ENCODE measurements at places on chromosomes 6 and 20.

DNA sequence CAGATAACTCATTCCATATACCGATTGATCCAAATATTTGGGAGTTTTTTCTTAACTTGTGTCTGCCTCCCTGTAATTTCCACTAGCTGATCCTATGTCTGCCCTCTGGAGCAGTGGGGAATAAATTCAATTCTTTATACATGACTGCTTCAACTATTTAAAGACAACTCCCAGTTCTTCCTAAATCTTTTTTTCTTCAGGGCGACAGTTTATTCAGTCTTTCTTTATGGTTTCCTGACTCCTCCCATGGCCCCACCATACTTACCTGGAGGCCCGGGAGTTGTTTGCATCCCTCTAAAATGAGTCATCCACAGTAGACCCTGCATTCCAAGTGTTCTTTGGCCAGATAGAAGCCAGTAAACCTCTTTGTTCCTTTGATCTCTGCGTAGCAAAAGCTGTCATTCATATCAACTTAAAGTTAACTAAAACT, 73.6 kb downstream of the LCA5 start:
- no peak for DNase-seq

- DNase-seq = no peak
Observed at GRCh38 chr6:53731866-53732636, 62.8 kb upstream of the LRRC1 start.

DNA sequence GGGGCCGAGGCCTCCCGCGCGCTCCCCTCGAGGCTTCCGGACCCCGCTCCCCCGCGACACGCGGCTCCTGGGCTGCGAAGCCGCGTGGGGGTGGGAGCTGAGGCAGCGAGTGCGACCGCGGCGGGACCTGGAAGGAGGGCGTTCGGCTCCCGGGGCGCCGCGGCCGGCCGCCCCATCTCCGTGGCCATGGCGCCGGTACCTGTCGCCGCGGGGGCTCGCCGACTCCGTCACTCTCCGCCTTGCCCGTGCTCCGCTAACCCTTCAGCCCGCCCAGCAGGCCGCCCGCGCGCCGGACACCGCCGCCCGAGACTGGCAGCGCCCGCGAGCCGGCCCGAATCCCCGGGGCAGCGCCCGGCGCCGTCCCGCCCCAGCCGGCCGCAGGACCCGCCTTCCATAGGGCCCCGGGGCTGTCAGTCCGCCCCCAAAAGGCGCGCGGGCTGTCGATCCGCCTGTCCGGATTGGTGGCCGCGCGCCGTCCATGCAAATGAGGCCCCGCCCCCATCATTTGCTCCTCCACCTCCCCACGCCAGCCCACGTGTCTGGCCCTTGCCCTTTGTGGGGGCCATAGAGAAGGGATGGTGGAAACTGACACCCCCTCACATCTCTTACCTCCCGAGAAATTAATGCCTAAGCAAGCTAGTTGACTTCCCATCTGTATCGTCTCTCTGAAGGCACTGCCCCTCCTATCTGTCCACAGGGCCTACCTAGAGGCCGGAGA, at the start of gene FKBP5:
TSS of gene FKBP5 (minus strand) at position 311 of the 718 bp plus-strand sequence. CDS start 46,091 bp downstream, outside the sequence.
- peak; percentile 82 for DNase-seq

- peak; percentile 59 for DNase-seq
Observed at GRCh38 chr20:208942-209566, 18.0 kb upstream of the DEFB129 start.

- no peak for DNase-seq
Observed at GRCh38 chr6:119446115-119446554, 96.6 kb upstream of the MAN1A1 start.

DNA sequence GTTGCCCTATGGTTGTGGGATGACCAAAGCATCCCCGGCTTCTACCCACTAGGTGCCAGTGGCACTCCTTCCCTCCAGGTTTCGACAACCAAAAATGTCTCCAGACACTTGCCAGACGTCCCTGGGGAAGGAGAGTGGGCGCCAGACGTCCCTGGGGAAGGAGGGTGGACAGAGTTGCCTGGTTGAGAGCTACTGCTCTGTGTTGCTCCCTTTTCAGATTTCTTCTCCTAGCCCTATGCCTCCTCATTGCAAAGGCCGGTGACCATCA, 13.1 kb downstream of the LRRC73 start:
- no peak for DNase-seq

- no peak for DNase-seq
Observed at GRCh38 chr6:36666287-36666686, 12.2 kb upstream of the CDKN1A start.

DNA sequence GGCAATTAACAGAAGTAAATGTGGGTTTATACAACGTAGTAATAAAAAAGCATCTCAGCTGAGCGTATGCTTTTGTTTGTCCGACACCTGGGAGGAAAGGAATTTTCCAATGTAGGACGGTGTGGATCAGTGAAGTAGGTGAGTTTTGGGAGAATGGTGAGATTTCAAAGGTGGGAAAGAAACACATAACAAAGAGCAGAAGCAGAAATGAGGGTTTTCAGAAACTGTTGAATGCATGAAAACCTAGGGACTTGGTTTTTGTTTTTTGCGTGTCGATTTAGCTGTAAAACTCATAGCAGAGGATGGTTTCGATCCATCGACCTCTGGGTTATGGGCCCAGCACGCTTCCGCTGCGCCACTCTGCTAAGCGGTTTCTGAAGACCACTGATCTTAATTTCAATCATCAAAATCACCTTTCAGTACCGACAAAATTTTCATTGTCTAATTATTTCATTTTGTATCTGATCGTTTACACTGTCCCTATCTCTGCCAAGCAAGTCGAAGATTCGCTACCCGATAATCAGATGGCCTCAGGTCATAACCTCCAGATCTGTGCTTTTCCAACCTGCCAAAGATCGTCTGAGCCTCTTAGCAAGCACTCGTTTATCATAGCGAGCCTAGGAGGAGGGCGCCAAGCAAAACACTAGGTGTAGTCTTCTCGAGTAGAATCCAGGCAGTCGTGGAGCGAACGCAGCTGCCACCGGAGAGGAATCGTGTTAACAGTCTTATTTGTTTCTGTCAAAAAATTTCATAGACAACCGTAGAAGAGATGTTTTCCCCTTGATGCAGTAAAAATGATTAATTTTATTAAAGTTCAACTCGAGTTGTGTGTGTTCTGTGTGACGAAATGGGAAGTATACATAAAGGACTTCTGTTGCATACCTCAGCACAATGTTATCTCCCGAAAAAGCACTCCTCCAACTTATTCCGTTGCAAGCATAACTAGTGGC, 20.9 kb upstream of the POM121L2 start:
- DNase-seq = peak; percentile 32

- no peak for DNase-seq
Observed at GRCh38 chr6:15876406-15876805, 213.6 kb upstream of the DTNBP1 start.

DNA sequence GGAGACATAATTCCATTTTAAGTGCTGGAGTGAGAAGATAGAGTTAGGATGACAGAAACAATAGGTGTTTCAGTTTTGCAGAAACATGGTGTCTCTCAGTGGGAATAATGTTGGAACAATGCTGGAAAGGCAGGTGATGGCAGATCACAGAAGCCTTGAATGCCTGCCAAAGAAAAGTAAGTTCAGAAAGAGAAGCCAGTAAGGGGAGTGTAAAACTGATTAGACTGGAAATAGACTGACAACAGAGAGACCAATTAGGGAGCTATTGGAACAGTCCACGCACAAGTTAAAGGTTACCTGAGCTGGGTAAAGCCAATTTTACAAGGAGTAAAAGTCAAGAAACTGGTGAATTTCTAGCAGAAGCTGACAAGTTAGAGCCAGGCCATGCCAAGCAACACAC, 142.9 kb downstream of the TFAP2A start:
- no peak for DNase-seq

GRCh38 chr6:29466241-29466640, 9.3 kb downstream of the OR2H1 start:
- no peak for DNase-seq

DNA sequence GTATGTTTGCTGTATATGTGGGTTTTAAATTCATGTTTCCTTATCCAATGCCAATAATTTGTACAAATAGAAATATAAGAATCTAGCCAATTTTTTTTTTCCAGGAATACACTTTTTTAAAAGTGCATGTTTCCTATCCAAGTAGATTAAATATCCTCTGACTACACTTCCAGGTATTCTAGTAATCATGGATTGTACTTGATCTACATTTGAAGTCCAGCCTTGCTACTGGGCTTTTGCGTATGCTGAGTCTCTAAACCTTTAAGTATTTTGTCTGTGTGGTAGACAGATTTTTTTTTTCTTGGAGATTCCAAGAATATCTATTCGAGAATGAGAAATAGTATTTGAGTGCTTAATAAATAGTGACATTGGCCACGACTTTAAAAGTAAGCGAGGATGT, 188.3 kb downstream of the SASH1 start:
- no peak for DNase-seq

DNA sequence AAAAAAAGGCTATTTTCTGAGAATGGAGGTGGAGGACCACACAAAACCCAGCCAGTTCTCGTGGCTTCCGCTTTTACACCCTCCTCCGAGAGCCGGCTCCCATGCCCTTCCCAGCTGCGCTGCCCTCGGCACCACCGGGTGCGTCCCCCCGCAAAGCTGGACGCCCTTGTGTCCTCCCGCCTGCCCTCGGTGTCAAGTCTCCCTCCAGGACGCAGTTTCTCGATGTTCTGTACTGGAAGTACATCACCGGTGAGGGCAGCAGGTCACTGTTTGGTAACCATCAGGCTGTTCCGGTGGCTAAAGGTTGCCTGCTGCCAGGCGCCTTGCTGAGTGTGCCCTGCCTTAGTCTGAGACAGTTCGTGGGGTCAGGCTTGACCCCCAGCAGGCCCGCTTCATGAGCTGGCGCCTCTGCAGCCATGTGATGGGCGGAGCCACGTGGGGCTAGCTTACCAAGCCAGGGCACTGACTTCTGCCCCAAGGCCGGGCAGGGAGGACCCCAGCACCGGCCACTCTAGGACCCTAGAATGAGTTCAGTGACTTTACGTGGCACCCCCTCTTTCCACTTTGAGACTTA, 34.6 kb downstream of the RREB1 start:
- DNase-seq = no peak

GRCh38 chr20:8073024-8073832, 53.7 kb upstream of the TMX4 start:
- DNase-seq = peak; percentile 91

DNA sequence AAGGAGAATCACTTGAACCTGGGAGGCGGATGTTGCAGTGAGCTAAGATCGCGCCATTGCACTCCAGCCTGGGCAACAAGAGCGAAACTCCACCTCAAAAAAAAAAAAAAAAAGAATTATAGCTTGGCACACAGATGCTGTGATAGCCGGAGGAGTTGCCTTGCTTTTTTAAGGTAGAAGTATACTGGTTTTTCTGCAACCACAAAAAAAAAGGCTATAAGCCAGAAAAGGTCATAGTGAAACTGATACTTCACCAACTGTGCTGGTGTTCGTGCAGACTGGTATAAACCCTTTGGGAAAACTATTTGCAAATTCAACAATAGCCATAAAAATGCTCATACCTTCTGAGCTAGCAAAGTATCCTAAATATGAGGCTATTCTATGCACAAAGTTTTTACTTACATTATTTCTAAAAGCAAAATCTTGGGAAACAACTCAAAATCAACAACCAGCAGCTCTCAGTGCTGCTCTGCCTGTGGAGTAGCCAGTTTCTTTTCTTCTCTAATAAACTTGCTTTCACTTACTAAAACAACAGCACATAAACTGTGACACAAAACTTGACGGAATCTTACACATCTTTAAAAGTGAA, 44.0 kb downstream of the B4GALT5 start:
- no peak for DNase-seq

- DNase-seq = no peak
Observed at GRCh38 chr6:20655317-20655716, 121.1 kb downstream of the CDKAL1 start.

DNA sequence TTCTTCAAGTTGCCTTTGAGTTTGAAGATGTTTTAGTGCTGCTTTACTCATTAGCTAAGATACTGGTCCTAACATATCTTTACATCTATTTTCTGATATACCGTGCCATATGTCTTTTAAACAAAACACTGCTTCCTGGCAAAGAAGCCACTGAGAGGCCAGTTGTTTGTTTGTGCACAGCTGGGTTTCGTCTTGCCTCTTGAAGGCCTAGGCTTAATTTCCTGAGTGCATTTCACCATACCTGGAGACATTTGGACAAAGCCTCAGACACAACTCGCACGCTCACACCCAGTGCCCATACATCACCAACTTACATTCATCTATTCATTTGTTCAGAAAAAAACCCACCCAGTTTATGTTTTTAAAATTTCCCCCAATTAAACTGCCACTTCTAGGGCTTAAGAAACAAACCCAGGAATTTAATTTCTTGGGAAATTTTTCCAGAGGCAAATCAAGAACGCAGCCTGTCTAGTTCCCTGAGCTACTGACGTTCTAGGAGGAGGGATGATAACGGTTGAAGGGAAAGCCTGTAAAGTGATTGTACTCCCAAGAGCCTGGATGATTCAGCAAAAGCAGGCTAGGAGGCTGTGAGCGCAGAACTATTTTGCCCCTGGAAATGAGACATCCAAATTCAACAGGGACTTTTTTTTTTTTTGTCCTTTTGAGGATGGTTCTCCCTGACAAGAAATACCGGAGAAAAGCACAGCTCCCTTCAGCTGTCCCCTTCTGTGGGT, 77.7 kb downstream of the OLIG3 start:
- DNase-seq = peak; percentile 85

DNA sequence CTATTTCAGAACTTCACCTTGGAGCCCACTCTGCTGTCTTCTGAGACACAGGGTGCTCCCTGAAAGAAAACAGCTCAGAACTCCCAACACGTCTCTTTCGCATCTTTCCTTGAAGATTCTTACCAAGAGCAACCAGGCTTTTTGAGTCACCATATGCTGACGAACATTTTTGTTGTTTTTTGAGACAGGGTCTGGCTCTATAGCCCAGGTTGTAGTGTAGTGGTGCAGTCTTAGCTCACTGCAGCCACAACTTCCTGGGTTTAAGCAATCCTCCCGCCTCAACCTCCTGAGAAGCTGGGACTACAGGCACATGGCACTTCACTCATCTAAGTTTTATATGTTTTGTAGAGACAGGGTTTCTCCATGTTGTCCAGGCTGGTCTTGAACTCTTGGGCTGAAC, 68.5 kb downstream of the TRMT11 start:
- DNase-seq = no peak

GRCh38 chr20:29878777-29879442, 1378.6 kb upstream of the DEFB115 start:
- DNase-seq = no peak

GRCh38 chr6:129016844-129017243, 133.9 kb downstream of the LAMA2 start:
- DNase-seq = no peak

DNA sequence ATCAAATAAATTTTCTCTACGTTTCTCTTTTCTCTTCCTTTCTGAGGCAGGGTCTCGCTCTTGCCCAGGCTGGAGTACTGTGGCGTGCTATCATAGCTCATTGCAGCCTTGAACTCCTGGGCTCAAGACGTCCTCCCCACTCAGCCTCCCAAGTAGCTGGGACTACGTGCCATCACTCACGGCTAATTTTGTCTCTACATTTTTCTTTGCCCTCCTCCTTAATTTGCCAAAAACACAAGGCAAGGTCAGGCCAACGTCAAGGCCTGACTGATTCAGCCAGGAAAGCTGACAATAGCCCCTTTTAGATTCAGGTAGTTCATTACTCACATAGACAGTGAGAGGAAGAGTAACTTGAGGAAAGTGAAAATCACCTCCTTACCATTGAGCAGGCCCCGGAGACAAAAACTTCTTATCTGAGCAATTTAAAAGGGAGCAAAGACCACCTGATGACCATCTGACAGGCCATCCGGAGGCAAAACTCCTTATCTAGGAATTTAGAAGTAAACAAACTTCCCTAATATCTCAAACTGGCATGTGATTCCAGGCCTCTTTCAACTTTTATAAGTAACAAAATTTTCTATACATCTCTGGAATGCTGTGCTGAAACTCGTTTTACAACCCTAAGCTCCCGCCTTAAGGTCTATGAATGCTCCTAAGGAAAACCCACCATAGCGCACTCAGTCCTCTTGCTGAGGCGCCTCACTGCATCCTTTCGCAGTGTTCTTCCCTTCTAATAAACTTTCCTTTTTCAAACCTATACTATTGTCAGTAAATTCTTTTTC, 42.1 kb upstream of the SRPK1 start:
- DNase-seq = no peak

Measured in NCI-H460 (cell line).